T follicular helper cell (primary cell): ENCODE measurements at places on chromosomes 4 and X.

- no peak for DNase-seq
These were observed 499 bp downstream of the CYP2U1 start for GRCh38 chr4:107931775-107932321.

DNA sequence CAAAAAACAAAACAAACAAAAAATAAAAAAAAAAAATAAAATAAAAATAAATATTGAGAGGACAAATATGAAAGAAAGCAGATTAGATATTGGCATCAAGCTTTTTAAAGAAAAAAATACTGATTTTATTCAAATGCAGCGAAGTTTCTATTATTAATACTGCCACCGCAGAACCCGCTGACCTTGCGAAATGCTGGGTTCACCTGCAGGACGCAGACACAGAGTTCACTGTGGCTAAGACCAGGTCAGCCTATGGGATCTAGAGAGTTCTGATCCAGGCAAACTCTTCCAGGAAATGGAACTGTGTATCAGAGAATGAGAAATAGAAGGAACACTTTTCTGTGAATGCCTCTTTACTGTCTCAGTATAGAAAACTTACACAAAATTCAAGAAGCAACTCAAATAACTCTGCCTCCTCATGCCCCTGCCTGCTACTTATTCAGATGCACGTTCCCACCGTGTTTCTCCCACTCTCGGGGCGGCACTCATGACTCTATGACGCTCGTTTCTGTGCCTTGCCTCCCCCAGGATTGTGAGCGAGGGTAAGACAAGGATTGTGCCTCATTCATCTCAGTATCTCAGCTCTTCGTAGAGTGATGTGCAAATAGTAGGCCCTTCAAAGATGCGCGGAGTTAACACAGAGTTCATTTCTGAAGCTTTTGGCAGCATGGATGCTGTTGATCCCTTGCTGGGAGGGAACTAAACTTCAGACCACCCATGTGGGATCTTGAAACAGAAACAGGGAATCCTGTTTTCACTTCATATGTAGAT lies 44.1 kb upstream of the TLR3 start:
- no peak for DNase-seq

GRCh38 chr4:96315815-96316214 lies 475.9 kb downstream of the PDHA2 start:
- no peak for DNase-seq

- DNase-seq = no peak
These were observed 775.4 kb downstream of the STPG2 start for GRCh38 chr4:97367878-97368277.
